ENCODE measurements at places on chromosomes 4 and X. TPM values are rescaled to one million over a fixed set of nuclear protein-coding genes. Genes with fewer than 3 reads are reported as not detected.

GATA1 gene
- total RNA-seq: not detected

GABRQ gene
- total RNA-seq: 2.3 TPM

KCND1 gene
- total RNA-seq: 0.89 TPM

ETDB gene
- total RNA-seq: not detected

LRP2BP gene
- total RNA-seq: 0.89 TPM

IL3RA gene
- not detected for total RNA-seq

ARMCX6 gene
- total RNA-seq: 29.0 TPM

FAM241A gene
- total RNA-seq: 0.59 TPM

FRMPD3 gene
- total RNA-seq: not detected

Data from smooth muscle cell of the umbilical artery (primary cell).